ENCODE measurements at places on chromosomes 6 and 20. TPM values are rescaled to one million over a fixed set of nuclear protein-coding genes. Genes with fewer than 3 reads are reported as not detected.

CYP21A2 gene
- 3,679 TPM for total RNA-seq

C6orf52 gene
- total RNA-seq: not detected

SLC32A1 gene
- not detected for total RNA-seq

GRCh38 chr20:54692168-54692887 lies 216.9 kb downstream of the DOK5 start:
- H3K27me3 ChIP-seq: no peaks in the 10 kb centered on the region
- DNase-seq: no peak
- H3K4me1 ChIP-seq: no peaks in the 10 kb centered on the region
- H3K27ac ChIP-seq: no peak overlapping the region
- no peaks in the 10 kb centered on the region for H3K36me3 ChIP-seq

- no peak for DNase-seq
- H3K36me3 ChIP-seq: no peaks in the 10 kb centered on the region
- no peak overlapping the region for H3K27ac ChIP-seq
Observed at GRCh38 chr6:166836785-166837718, 119.3 kb downstream of the RNASET2 start.

GRCh38 chr6:105270511-105270910 lies 90.7 kb upstream of the POPDC3 start:
- H3K4me1 ChIP-seq: no peaks in the 10 kb centered on the region
- no peak for DNase-seq
- H3K36me3 ChIP-seq: no peaks in the 10 kb centered on the region

GRCh38 chr20:43186312-43186711 lies 3.4 kb downstream of the PTPRT start:
- no peak overlapping the region for H3K27ac ChIP-seq
- H3K4me3 ChIP-seq: no peak overlapping the region
- no peak for DNase-seq
- peaks cover 34% of the 10 kb centered on the region for H3K27me3 ChIP-seq
- H3K36me3 ChIP-seq: no peaks in the 10 kb centered on the region

GRCh38 chr6:108848116-108848868 lies at the start of gene ARMC2:
ARMC2 (plus strand) TSS chr6:108848422; CDS start chr6:108854268, 5,846 bp downstream.
- H3K4me3 ChIP-seq: peak within 1 kb of the TSS; percentile 46
- peak within 1 kb of the TSS; percentile 92 for H3K27ac ChIP-seq
- no peaks in the 10 kb centered on the region for H3K36me3 ChIP-seq
- H3K4me1 ChIP-seq: peaks cover 18% of the 10 kb centered on the region
- peak; percentile 93 for DNase-seq
- no peaks in the 10 kb centered on the region for H3K27me3 ChIP-seq

GRCh38 chr6:90362318-90362717 lies 65.7 kb upstream of the BACH2 start:
- no peaks in the 10 kb centered on the region for H3K36me3 ChIP-seq
- no peaks in the 10 kb centered on the region for H3K4me1 ChIP-seq
- DNase-seq: peak; percentile 29
- H3K27ac ChIP-seq: no peak overlapping the region
- no peak overlapping the region for H3K4me3 ChIP-seq

DNA sequence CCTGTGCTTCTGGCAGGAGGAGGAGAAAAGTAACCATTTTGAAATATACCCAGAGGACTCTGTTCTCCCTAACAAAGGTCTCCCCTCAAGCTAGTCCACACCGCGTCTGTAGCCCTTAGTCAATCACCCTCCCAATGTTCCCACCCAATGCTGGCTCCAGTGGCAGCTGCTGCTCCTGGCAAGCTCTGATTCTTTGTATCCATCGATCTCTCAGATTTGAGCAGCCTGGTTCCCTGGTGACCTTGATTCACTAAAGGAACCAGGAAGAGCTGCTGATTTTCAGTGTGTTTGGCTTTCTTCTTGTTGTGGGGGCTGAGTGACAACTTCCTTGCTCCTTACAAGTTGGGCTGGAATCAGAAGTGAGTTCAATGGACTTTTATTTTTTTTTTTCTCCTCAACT lies 68.5 kb downstream of the FOXC1 start:
- DNase-seq: no peak
- no peaks in the 10 kb centered on the region for H3K27me3 ChIP-seq

- H3K36me3 ChIP-seq: no peaks in the 10 kb centered on the region
- no peak overlapping the region for H3K4me3 ChIP-seq
- no peaks in the 10 kb centered on the region for H3K4me1 ChIP-seq
- no peaks in the 10 kb centered on the region for H3K27me3 ChIP-seq
- H3K27ac ChIP-seq: no peak overlapping the region
Observed at GRCh38 chr6:46220352-46221221, 49.8 kb upstream of the ENPP5 start.
